ENCODE measurements at places on chromosomes 7 and 10.

- no peak for DNase-seq
Measured at GRCh38 chr10:4576206-4576605, 249.8 kb upstream of the AKR1E2 start.

- no peak for DNase-seq
Measured at GRCh38 chr10:516764-517163, 172.7 kb downstream of the DIP2C start.

GRCh38 chr10:126770809-126771208 lies 100.3 kb upstream of the C10orf90 start:
- no peak for DNase-seq

- DNase-seq = no peak
Measured at GRCh38 chr7:16106869-16107268, 314.5 kb downstream of the CRPPA start.

Measured in activated CD4-positive, alpha-beta memory T cell treated with anti-CD3 and anti-CD28 coated beads for 36 hours (primary cell).